ELF-1 (cell line): ENCODE measurements at places on chromosomes 1 and 21.

GRCh38 chr1:208682664-208683013 lies 438.5 kb upstream of the PLXNA2 start:
- no peak for DNase-seq

DNA sequence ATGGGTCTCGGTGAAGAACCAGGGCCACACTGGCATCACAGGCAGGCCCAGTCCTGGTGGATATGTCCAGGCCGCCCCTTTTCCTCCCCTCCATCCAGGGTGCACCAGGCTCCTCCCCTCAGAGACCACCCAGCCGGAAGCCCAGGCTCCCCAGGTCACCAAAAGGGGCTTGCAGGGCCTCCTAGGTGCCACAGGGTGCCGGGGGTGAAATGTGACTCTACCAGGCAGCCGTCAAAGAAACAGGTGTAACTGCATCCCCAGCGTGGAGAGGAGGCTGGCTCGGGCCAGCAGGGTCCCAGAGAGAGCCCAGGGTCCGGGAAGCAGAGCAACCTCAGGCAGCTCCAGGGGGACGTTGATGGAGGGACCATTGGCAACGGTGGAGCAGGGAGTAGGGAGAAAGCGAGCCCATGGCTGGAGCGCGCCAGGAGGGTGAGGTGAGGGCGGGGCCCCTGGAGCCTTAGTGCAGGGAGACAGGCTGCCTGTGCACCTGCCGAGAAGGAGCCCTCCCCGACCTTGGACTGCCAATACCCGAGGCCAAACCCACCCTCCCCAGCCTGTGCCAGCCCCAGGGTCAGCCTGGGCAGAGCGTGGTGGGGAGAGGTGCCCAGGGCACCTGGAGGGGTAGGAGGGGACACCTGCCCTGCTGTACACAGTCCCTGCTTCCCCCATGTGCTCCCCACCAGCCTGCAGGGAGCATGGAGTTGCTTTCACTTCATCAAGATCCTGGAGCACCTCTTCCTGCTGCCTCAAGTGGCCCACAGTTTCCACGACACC lies 48.3 kb upstream of the POFUT2 start:
- peak; percentile 1 for DNase-seq

- no peak for DNase-seq
These were observed 15.5 kb downstream of the TEX38 start for GRCh38 chr1:46687093-46687659.

DNA sequence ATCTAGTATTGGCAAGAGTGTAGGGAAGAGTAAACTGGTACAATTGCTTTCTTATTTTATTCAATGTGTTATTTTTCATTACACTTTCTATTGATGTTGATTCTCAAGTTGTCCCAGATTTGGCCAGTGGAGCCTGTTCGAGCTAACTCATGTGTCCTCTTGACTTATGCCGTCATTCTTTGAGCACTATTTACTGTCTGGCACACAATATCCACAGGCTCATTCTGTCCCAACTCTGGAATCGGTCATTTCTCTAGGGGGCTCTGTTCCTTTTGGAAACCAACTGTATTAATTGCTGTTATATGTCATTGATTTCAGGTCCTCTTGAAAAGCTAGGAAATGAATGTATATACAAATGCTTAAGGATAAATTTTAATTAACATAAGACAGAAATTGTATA lies 22.4 kb upstream of the SFPQ start:
- no peak for DNase-seq

- peak; percentile 82 for DNase-seq
These were observed 4.5 kb downstream of the PLA2G2A start for GRCh38 chr1:19974822-19975416.

DNA sequence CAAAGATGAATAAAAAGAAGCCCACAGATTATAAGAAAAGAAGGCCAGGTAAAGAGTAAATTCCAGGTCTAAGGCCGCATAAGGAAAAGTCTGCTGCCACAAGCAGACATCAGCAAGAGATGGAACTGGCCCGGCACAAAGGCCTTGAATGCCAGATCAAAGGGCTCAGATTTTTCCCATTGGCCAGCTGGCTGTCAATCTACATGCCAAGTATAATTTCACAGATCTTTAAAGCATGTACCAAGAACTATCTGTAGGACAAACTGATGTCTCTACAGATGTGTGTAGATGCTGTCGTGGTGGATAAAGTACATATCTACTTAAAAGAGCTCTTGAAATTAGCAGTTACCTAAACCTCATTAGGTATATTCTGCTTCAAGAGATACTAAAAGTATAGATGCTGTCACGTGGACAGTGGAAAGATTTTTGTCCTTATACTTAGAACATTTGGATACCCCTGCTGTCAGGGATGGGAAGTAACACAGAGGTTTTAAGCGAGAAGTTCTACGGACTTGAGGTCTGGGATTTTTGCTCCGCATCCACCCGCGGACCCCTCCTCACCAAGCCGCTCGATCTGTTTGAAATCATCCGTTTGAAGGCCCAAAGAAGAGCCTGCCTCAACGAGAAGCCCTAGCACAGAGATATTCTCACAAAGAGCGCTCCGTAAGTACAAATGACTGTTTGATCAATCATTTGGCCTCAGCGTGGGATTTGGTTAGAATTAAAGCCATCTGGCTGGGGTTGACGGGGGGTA lies 10.1 kb downstream of the GLIS1 start:
- no peak for DNase-seq

DNA sequence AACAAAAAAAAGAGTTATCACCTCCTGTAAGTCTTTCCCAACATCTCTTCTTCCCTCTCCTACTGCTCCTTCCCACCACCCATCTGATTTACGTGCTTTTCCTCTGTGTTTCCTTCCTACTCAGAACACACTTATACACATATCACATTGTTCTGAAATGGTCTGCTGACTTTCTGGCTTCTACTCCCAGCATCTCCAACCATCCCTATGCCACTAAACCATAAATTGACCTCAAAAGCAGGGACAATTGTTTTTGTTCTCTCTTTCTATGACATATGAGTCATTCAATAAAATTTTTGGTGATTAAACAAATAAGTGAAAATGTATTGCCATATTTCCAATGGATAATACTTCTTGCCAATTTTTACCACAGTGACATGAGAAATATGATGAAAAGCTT lies 8.2 kb downstream of the GOLPH3L start:
- DNase-seq, result no peak

- DNase-seq, result no peak
These were observed 38.9 kb upstream of the PRRC2C start for GRCh38 chr1:171446386-171446785.

GRCh38 chr21:32456497-32456918 lies 44.0 kb downstream of the EVA1C start:
- no peak for DNase-seq

GRCh38 chr1:226659641-226660040 lies 79.4 kb downstream of the ITPKB start:
- DNase-seq, result no peak

GRCh38 chr1:231134624-231135023 lies 27.2 kb upstream of the TRIM67 start:
- no peak for DNase-seq

DNA sequence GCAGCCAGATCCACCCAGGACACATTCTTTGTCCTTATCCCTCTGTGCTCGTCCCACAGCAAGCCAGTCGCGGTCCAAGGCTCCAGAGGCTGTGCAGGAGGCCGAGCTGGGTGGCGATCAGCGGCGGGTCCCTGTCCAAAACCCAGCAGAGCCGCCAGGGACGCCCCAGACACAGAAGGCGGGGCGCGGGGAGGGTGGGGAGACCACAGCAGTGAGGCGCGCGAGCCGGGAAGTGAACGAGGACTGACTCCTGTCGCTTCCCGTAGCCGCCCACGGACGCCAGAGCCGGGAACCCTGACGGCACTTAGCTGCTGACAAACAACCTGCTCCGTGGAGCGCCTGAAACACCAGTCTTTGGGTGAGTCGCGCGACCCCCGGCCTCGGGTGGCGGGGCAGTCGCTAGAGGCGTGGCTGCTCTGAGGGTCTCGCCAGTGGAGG lies at the start of gene LGALS8:
Gene LGALS8 (plus strand): TSS at position 279 of the 438 bp plus-strand sequence. CDS start 2,089 bp downstream, outside the sequence.
- DNase-seq, result peak; percentile 55

GRCh38 chr1:187999973-188000372 lies 1171.2 kb downstream of the PLA2G4A start:
- DNase-seq, result no peak

GRCh38 chr1:154753426-154753825 lies 116.7 kb downstream of the KCNN3 start:
- DNase-seq, result no peak

DNA sequence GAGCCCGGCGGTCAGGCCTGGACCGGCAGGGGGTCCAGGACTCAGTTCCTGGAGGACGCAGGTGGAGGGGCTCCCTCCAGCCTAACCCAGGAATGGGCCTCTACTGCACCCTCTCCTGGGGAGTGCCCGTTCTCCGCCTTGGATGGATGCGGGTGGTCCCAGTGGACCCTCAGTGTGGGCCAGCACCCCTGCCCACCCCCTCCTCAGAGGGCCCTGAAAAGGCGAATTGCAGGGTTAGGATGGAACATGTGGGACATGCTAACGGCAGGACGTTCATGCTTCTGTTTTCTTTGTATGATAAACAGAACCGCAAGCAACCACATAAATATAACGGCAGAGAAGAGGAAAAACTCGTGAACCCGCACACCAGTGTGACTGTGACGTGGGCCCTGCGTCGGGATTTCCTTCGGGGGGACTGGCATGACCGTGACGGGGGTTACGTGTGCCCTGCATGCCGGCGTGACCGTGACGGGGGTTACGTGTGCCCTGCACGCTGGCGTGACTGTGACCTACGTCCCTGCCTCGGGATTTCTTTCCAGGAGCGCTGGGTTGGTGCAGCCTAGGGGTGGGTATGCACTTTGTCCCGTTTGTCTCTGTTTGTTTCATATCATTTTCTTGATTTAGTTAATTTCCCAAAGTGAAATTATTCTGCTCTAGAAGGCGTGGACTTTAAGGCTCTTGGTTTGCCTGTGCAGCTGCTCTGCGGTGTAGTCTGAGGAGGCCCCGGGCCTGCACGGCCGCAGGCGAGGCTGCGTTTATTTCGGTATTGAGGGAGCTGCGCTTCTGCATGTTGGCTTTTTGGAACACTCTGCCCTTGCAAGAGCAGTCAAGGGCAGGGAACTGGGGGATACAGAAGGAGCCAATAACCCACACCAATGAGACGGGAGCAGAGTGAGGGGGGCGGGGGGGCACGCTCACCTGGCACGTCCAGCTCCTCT lies 3.1 kb downstream of the FTCD start:
- DNase-seq, result peak; percentile 1

- DNase-seq, result no peak
These were observed 161.6 kb upstream of the KLHDC7A start for GRCh38 chr1:18319099-18319498.

- no peak for DNase-seq
These were observed 5.6 kb downstream of the CAMK2N1 start for GRCh38 chr1:20480243-20480944.

DNA sequence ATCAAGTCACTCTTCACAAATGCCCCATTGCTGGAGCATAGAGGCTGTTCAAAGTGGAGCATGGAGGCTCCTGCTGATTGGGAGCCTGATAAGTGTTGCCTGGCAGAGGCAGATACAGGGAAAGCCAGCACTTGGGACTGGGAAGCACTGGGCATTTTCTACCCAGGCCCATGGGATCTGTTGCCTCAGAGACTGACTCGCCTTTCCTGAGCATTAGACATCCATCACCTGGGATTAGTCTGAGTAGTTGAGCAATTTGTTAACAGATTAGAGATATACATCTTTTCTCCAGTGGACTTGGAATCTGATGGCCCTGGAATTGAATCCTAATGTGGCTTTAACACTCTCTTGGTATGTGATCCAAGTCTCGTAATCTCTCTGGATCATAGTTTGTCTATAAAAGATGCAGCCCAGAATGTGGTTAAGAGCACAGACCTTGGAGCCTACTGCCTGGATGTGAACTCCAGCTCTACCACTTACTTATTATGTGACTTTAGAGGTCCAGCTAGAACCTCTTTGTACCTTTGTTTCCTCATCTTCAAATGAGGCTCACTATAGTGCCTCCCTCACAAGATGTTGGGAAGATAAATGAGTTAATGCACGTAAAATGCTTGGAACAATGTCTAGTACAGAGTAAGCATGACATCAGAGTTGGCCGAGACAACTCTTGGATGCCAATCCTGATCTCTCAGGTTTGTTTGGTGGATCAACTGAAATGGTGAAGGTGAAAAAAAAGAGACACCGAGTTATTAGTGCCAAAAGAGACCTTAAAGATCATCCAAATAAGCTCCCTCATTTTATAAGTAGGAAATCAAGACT lies 38.3 kb upstream of the NRDC start:
- DNase-seq, result peak; percentile 22

DNA sequence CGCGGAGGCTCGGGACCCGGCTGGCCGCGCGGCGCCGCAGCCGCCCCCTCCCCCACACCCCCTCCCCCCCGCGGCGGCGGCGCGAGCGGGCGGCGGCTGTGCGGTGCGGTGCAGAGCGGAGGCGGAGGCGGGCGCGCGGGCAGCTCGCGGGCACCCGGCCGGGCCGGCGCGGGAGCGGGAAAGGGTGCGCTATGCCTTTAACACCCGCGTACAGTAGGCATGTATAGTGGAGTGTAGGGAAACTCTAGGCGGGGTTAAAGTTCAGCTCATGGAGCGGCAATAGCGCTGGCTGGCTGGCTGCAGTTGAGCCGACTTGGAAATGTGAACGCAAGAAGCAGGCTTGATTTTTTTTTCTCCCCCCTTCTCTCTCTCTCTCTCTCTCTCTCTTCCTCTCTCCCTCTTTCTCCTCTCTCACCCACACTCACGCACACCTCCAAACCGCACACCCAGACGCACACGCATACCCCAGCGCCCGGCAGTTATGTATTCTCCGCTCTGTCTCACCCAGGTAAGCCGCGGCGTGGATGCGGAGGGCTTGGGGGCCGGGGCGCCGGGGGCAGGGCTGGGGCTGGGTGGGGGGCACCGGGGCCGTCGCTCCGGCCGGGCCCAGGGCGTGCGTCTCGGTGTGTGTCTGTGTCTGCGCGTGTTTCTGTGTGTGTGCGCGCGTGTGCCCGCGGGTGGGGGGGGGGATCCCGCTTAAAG lies at the start of gene NFIA:
Gene NFIA (plus strand): TSS at position 251 of the 702 bp plus-strand sequence.
- peak; percentile 64 for DNase-seq

GRCh38 chr1:155178441-155179111 lies 4.9 kb downstream of the TRIM46 start:
- peak; percentile 0 for DNase-seq

DNA sequence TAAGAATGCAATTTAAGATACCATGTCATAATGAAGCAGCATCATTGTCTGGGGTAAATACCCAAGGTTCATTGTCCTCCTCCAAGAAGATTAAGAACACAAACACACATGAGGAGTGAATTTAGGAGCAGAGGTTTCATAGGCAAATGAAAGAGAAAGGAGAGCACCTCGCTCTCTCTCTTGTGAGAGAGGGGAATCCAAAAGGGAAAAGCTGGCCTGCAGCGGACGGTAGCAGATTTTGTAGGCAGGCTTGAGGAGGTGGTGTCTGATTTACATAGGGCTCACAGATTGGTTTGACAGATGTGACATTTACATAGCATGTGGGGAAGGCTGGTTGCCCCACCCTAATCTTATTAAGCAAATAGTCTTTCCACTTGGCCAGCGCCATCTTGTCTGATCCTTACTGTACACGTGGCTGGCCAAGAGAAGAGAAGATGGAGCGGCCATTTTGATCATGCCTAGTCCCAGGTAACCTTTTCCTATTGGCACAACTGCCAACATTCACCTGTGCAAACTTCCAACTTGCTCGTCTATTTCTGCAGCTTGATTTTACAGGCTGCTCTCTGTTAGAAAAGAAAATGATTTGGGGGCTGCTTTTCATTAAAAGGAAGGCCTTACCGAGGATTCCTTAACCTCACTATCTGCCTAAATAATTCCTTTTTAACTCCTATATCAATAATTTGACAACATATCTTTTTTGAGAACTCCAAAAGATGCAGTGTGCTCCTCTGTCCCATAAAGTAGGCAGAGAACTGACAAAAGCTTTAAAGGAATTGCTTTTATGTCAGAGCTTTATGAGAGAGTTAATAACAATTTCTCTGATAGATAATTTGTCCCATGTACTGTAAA lies 16.0 kb upstream of the LRRC7 start:
- DNase-seq, result peak; percentile 3
